ENCODE measurements at places on chromosomes 11 and 22.

DNA sequence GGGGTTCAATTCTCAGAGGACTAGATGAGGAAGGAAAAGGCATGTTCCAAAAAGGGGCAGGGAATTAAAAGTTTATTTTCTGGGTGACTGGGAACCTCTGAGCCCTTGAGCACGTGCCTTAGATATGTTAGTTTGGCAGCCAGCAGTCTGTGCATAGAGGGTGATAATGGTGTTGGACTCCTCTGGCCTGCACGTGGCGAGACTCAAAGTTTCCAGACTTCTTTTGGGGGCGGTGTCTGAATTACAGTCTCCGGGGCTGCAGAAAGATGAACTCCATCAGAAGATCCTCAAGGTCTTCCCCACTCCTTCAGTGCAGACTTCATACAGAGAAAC lies 861 bp upstream of the ZNRF3 start:
- DNase-seq, result peak; percentile 47

- no peak for DNase-seq
Measured at GRCh38 chr11:35288817-35289541, 130.4 kb downstream of the SLC1A2 start.

DNA sequence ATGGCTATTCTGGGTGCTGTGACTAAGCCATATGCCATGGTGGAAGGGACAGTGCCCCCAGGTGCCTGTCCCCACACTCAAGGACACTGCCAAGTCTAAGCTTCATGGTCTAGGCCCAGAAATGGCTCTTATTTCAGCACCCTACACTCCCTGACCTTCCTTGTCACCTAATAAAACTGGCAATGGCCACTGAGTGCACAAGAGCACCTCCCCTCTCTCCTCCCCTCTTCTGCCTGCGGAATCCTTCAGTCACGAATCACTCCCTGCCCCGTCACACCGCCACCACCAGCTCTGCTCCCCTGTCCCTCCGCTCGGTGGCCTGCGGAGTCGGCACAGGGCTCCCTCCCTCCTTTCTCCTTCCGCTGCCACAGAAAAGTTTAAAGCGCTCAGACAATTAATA lies 19.0 kb upstream of the LMO1 start:
- DNase-seq, result no peak

DNA sequence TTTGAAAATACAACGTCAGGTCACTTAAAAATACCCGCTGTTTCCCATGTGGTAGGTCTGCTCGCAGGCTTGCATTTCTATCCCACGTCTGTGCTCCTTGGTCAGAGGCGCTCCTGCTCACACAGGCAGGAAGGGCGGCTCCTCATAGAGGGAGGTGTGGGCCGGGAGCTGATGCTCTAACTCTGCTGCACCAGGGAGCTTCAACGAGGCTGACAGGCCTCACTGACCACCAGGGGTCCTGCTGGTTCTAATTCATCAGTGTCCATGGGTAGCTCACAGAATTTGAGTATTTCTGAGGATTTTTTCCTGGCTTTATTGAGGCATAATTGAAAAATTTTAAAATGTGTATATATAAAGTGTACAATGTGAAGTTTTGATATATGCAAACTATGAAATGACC lies 68.5 kb downstream of the PIWIL3 start:
- no peak for DNase-seq

DNA sequence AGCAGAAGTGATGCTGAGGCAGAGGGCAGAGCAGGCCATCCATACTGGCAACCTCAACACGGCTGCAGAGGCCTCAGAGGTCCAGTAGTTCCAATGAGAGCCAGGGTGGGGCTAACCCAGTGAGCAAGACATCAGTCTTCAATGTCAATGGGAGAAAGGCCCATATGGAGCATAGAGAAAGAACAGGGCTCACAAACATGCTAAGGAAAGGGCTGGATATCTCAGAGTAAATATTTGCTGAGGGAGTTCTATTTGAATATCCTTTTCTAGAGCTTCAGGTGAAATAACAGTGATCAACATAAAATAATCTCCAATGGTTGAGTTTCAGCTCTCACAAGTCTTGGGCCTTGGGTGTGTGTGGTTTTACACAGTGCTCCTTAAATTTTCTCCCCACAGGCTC lies 50.8 kb upstream of the CCDC90B start:
- DNase-seq, result no peak

DNA sequence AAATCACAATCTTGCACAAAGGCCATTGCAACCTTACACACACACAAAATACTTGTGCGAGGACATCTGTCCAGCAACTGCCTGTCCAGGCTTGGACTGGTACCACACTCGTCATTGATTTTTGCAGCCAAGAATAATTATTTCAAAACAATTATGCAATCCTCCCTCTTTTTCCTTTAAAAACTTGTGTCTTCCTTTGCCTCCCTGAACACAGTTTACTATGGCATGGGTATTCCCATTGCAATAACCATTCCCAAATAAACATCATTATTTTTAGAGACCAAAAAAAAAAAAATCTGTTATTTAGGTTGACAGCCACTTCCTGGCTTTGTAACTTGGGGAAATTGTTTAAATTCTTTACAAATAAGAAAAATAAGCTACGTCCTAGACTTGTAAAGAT lies 54.0 kb downstream of the C11orf91 start:
- no peak for DNase-seq

- no peak for DNase-seq
Measured at GRCh38 chr22:20439556-20439927, 1.9 kb upstream of the SCARF2 start.

DNA sequence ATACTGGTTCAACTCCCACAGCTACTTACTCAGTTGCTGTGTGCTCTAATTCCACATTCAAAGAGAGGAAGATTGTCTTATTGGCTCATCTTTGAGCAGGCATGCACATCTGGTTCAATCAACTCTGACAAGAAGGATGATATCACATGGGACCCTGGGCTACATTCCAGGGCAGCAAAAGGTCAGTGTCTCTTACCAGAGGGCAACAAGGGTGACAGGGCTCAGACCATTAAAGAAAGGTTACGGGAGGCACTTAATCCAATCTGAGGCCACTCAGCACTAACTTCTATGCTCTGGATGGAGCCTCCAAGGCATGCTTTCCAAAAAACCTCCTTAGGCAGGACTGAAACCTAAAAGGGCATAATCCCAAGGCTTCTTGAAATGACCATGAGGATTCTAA lies 549.4 kb upstream of the API5 start:
- no peak for DNase-seq

DNA sequence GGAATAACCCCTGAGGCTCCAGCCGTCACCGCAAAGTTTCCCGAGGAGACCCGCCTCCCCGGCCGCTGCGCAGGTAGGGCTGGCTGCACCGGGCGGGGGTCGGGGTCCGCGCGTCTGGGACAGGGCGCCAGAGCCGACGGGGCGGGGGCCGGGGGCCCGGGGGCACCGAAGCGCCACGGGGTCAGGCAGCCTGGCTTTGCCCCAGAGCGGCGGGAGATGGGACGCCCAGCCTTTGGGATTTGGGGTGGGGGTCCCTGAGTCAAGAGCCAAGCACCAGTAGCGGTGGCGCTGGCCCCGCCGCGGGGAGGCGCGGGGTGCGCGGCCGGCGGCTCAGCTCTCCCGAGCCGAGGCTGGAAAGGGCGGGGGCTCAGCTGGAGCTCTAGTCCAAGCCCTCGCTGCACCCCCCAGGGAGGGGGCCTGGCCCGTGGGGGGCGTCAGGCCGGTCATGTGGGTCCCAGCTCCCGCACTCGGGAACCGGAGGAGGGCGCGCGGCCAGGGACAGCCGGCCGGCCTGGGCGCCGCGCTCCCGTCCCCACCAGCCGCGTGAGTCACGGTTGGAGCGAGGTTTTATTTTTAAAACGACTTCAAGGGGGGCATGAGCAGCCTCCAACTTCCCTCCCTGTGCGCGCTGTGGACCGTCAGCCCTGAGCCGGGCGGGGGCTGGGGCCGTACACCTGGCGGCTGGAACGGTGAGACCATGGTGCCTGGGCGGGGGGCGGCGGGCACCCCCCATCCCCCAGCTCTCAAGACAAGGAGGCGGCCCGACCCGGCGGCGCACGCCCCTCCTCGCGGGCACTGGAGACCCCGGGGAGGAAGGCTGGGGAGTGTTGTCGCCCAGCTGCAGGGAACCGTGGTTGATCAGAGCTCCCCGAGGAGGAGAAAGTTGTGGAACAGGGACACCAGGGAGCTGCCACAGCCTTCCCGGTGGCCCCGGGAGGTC lies 626 bp downstream of the FLRT1 start:
- DNase-seq, result peak; percentile 68

- DNase-seq, result no peak
Measured at GRCh38 chr11:116215471-116216113, 557.2 kb downstream of the BUD13 start.

GRCh38 chr22:24822471-24822870 lies 16.5 kb downstream of the SGSM1 start:
- DNase-seq, result peak; percentile 49

DNA sequence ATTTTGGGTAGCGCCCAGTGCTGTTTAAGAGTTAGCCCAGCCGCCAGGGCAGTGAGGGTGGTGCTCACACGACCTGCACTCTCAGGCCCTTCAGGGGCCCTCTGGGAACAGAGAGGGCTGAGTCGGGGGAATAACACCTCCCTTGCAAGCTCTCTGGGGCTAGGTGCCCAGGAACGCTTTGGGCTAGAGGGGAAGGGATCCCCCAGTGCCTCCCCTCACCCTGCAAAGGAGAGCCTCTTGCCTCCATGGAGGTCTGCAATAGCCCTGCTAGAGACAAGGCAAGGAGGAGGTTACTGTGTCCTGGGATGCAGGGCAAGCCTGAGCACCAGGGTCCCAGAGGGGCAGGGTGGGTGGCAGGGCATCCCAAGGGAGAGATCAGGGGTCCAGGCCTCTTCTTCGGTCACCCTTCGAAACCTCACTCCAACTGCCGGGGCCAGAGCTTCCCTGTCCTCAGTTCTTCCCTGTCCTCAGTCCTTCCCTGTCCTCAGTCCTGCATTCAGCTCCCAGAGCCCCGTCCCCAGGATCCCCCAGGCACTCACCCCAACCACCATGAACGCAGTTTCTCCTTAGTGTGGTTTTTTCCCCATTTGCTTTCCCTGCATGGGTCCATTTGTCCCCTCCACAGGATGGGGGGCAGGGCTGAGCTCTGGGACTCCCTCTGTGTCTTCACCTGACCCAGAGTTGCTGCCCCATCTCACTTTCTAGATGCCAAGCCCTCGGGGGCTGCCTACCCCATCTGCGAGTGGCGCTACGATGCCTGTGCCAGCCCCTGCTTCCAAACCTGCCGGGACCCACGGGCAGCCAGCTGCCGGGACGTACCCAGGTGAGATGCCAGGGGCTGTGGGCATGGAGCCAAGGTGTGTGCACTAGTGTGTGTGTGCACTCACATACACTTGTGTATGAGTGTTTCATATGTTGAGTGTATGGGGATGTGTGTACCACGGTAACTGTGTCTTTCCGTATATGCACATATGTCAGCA lies 60.8 kb downstream of the OTOG start:
- DNase-seq, result no peak

DNA sequence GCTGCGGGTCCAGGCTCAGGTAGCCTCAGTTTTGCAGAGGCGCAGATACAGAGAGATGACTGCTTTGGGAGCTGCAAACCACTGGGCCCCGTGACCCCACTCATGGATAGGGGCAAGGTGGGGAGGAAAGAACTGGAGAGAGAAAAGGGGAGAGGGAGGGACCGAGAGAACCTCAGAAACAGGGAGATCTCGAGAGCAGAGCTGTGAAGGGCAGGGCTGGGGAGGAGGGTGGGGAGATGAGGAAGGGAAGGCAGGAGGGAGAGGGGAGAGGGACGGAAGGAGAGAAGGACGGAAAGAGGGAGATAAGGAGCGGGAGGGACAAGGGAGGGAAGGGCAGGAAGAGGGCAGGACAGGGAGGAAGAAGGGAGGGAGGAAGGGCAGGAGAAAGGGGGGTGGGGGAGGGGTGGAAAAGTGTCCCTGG lies 46.3 kb downstream of the IGLL1 start:
- DNase-seq, result no peak

DNA sequence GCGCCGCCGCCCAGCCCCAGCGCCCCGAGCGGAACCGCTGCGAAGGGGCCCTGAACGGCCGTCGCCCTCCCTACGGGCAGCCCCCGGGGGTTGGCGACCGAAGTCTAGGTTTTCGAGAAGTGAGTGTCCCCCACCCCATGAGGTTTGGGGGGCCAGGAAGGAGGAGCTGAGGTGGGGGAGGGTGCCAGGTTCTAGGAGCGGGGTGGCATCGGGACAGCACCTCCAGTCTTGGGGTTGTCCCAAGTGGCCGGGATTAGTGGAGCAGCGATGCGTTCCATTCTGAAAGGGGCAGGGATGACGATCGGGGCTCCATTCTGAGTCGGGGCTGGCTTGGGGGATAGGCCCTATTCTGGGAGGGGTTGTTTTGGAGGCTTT lies 408 bp downstream of the PPP2R5B start:
- DNase-seq, result no peak

GRCh38 chr11:6319704-6320410 lies 444 bp downstream of the CAVIN3 start:
- DNase-seq, result no peak

GRCh38 chr11:57728829-57729228 lies 12.5 kb upstream of the SELENOH start:
- no peak for DNase-seq

DNA sequence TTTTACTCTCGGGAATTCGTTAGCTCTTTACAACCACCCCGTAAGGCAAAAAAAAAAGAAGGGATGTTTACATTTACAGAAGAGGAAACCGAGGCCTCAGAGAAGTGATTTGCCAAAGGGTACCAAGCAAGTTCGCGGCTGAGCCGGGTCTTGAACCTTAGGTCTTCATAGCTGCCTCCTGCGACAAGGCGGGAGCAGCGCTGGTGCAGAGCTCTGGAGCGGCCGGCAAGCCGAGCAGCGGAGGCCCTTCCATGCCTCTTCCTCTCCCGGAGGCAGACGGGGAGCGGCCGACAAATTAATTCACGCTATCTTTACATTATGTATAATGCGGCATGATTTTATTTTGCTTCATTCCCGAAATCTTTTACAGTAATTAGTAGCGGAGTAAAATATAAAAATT lies 536.3 kb downstream of the INSC start:
- DNase-seq, result no peak

- DNase-seq, result no peak
Measured at GRCh38 chr11:45383224-45383623, 97.1 kb upstream of the SYT13 start.

GRCh38 chr11:111400595-111400994 lies 21.5 kb upstream of the POU2AF1 start:
- DNase-seq, result no peak

DNA sequence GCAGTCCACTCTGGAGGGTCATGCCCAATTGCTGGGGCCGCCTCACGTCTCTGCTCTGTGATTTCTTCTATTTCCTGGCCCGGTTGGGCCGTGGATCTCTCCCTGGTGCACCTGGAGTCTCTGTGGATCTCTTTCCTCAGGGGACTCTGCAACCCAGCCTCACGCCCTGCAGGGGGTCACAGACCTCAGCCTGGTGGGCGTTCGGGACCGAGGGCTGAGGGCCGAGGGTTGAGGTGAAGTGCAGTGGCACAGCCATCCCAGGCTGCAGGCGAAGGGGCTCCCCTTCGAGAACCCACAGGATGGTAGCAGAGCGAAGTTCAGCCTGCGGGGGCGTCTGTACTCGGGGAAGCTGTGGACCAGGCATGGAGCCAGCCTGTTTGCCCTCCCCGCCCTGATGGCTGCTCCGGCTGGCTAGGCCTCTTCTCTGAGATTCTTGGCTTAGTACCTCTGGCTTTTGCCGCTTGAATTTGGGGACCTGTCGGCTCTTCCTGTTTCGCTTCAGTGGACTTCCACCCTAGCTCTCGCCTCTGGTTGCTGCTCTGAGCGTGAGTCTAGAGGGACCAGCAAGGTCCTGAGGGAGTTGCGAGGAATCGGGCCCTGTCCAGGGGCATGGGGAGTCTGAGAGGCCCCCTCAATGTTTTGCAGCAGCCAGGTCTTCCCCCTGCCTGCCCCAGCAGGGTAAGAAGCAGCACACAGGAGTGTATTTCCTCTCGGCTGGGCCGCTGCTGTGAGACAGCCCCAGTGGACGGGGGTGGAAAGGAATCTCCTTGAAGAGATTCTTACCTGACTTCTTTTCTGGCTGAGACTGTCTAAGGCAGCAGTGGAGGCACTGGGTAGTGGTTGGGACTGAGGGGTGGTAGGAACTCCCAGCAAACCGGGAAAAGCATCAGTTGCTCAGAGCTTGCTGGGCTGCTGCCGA lies 140.8 kb downstream of the TBC1D22A start:
- no peak for DNase-seq

All from NCI-H2171 treated with DMSO at 0.1 percent for 48 hours (cell line).